ENCODE measurements at places on chromosomes 1 and 21.

DNA sequence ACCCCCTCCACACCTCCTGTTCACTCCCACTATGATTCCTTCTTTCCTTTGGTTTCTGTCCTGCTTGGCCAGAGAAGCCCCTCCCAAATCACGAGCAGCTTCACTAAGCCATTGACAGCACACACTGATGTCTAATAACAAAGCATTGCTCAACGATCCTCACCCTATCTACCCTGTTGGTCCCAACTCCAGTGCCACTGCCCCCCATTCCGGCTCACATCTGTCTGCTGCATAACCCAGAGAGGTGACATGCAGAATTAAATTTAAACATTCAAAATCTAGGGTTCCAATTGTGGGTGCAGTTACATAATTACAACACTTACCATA, 236.9 kb downstream of the TTLL7 start:
- DNase-seq, result no peak

GRCh38 chr1:111402083-111402482, 25.5 kb downstream of the OVGP1 start:
- DNase-seq, result no peak

DNA sequence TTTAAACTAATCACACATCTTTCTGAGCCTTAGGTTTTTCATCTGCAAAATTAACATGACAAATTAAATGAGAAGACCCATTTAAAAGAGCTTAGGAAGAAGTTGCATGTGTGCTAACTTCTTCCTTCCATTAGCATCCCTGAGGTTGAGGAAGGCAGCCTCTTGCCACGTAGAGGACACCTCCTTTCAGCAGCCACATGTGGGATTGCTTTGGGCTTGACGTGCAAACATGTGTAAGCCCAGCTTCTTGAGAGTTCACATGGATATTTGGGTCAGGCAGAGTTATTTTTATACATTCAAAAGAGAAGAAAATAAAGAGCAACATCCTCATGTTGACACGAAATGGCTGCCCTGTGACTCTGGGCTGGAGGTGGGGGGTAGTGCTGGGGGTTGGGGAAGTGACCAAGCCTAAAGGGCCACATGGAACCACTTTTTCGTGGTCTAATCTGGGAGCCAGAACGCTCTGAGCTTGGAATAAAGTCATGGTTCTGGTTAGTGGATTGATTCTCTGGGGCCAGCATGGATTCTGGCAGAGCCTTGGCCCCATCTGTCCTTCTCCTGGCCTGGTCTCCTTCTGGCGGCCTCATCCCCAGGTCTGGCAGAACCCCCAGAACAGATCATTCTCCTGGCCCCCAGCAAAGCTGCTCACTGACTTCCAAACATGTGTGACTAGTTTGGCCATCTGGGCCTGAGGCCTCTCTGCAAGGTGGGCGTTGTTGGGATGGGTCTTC, 137.1 kb upstream of the USP24 start:
- DNase-seq, result no peak

DNA sequence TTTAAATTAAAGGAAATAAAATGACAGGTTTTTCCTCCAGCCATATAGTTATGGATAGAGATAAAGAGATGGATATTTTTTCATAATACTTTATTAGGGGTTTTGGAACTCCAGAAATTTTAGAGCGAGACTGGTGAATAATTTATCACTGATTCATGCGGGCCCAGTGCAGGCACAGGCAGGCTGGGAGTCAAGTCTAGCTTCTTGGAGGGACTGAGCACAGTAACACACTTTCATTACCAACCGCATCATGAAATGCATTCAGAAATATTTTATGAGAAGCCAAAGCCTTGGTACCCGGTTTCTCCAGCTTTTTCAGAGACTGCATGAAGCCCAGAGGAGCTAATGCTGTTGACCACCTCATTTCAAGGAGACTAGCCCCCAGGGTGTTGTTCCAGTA, 215.6 kb downstream of the TNR start:
- no peak for DNase-seq

DNA sequence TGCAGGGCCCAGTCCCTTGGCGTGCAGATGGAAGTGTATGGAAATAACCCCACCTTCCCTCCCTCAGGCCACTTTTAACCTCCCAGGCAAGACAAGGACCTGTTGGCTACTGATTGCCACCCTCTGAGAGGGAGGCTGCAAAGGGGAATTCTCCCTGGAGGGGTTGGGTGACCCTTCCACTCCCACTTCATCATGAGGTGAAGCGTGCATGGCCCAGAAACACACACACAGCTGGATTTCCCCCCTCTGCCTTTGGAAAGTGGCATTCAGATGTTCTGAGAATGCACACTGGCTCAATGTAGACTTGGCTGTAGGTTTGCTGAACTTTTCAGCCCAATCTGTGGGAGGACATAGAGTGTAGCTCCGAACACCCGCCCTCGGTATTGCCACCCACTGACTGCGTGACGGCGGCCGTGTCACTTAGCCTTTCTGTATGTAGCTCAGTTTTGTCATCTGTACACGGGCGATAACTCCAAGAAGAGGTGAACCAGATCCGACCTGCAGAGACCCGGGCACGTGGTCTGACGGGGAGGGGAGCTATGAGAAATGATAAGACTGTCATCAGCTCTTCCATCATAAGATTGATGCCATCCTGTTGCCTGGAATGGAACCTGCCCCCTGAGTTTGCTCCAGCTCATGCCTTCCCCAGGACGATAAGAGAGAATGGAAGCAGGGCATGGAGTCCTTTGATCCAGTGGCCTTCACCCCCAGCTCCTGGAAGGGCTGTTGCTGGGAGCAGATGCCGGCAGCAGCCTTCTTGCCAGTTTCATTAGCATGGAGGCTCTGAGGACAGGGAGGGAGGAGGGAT, 19.3 kb downstream of the MIIP start:
- DNase-seq, result no peak

- DNase-seq, result no peak
Measured at GRCh38 chr21:39519835-39520234, 68.1 kb downstream of the SH3BGR start.

- DNase-seq, result no peak
Measured at GRCh38 chr1:36855699-36856494, 178.4 kb downstream of the GRIK3 start.

- DNase-seq, result no peak
Measured at GRCh38 chr21:25506261-25506660, 101.0 kb downstream of the MRPL39 start.

GRCh38 chr1:180623579-180624347, 8.1 kb upstream of the XPR1 start:
- no peak for DNase-seq

DNA sequence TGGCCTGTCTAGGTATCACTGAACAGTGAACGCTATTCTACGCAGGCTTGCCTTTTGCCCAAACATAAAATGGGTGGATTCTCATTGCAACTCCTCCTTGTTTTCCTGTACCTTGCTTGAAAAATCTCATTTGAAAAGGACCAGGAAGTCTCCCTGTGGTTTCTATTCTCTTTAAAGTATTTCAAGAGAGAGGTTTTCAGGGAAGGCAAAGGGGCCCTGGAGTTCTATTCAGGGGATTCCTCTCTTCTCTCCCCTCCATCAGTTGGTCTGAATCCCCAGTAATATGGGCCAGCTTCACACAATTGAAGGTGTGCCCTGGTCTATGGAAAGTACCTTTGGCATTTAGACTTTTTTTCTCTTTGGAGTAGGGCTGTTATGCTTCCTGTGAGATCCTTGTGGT, 311.3 kb downstream of the RGS7 start:
- no peak for DNase-seq

DNA sequence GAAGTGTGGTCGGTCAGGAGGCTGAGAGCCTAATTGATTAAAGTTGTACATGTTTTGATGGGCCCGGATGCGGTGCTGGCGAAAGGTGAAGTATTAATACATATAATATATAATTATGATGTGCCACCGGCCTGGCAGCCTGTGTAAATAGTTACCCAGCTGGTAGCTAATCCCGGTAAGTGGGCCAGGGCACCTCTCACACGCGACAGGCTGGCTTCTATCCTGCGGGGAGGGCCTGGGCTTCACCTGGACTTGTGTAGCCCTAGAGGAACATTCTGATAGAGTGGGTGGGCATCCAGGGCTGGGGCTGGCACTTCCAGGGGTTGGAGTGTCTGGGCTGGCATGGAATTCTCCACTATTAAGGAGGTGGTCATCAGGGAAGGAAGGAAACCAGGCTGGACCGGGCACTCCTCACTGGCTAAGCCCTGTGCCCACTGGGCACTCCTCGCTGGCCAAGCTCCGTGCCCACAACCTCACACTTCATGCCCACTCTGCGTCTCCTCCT, 48.3 kb downstream of the IGSF21 start:
- DNase-seq, result no peak

- peak; percentile 88 for DNase-seq
Measured at GRCh38 chr1:32249831-32250525, 1.1 kb upstream of the LCK start.

DNA sequence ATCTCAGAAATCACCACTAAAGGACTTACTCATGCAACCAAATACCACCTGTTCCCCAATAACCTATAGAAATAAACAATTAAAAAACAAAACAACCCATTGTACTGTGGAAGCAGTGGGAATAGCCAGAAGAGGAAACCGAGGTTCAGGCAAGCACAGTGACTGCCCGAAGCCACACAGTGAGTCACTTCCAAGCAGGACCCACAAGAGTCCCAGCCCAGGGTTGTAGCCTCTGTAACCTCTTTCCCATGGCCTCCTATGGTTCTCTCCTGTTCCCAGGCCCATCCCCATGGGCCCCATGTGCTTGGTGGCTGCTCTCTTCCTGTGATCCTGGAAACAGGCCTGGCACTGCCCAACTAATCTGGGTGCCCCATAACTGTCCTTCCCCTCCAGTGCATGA, 29.0 kb upstream of the HTR1D start:
- DNase-seq, result no peak

DNA sequence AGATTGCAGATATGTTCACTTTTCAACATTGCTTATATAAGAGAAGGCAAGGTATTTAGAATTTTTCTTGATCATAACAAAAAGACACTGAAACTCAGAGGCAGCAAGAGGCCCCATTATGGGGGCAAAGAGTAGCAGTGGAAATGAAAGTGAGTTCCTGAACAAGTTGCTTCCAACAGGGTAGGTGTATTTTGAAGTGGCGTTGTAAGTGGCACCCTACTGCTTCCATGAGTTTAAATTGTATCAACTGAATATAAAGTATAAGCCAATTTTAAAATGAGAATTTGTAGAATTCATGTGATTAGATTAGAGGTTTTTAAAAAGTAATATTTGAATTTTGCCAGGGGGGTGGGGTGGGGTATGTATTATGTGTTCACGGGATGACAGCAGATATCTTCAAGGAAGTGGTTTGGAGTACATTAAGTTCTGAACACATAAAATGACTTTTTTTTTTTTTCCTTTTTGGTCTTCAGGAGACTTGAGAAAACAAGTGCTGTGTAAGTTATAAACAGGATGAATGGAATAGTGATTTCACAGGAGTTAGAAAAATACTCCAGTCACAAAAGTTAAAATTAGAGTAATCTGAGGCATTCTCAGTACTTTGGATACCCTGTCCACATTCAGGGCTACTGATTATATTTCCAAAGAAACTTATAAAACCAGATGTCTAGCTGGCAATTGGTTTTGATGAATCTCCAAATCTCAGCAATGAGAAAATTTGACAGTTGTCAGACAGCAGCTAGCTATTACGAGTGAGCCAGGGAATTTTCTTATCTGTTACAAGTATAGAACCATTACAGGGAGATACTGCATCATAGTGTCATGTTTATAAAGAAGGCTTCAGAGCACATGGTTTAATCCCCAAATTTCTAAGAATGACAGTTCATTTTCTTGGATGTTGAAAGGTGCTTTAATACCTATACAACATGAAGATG, 182.0 kb downstream of the ST6GALNAC3 start:
- DNase-seq, result no peak

- DNase-seq, result no peak
Measured at GRCh38 chr1:194013561-194013960, 827.1 kb upstream of the B3GALT2 start.

DNA sequence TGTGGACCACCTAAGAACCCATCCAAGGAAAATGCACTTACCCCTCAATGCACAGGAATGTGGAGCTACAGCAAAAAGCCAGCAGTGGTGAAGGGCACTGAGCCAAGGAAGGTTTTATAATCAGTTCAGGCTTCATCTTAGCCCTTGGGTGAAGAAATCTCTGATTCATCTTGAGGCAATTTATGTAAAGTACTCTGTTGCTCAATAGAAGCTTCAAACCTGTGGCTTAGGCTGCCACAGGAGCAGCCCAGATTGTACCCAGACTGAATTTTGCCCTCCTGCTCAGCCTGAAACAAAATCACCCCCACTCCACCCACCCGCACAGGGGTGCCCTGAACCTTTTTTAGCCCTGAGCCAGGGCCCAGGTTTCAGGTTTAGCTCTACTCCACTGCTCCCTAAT, at the start of gene S100A12:
Gene S100A12, minus strand, starts transcription at position 111 of the 400 bp plus-strand sequence. CDS start 1,029 bp downstream, outside the sequence.
- DNase-seq, result no peak

DNA sequence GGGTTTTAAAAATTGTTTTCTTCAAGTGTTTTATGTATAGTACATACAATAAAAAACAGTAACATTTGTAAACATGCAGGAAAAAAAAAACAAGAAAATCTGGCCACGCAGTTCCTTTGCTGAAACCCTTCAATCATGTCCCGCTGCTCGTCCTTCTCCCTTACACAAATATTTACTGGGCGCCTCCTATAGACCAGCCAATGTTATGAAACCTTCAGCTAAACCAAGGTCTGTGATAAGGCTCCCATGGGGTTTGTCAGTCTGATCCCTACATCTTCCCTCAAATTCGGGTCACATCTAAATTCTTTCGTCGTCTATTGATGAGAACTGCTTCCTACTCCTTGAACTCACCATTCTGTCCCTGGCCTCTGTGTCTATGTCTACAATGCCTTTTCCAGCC, 583.9 kb downstream of the SMYD3 start:
- DNase-seq, result no peak

GRCh38 chr21:42395905-42396651, at the start of gene TMPRSS3:
TSS of gene TMPRSS3 (minus strand) at chr21:42396052. CDS start at chr21:42395417, 635 bp downstream.
- DNase-seq, result no peak

DNA sequence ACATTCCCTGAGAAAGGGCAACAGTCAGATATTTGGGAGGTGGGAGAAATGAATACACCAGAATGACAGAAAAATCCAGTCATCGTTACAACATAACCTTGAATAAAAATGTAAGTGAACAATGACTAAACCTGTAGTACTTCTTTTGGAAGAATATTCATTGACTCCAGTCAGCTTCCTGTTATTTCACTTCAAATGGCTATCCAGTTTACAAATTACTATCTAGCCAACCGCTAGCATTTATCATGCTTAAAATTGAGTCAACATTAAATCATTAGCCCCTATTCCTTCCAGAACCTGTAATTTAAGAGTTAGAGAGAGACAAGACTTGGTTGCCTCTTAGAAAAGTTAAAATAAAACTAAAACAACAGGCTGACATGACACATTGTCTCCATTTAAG, 33.6 kb downstream of the WLS start:
- DNase-seq, result no peak

GRCh38 chr21:43892334-43892733, 27.3 kb downstream of the AGPAT3 start:
- DNase-seq, result no peak

GRCh38 chr1:169047074-169047473, 59.4 kb upstream of the ATP1B1 start:
- DNase-seq, result no peak

- no peak for DNase-seq
Measured at GRCh38 chr1:210482945-210483617, 154.4 kb downstream of the HHAT start.
